ENCODE measurements at places on chromosomes 7 and 10.

GRCh38 chr7:47428768-47429472 is 153.0 kb downstream of the TNS3 start:
- DNase-seq: no peak

DNA sequence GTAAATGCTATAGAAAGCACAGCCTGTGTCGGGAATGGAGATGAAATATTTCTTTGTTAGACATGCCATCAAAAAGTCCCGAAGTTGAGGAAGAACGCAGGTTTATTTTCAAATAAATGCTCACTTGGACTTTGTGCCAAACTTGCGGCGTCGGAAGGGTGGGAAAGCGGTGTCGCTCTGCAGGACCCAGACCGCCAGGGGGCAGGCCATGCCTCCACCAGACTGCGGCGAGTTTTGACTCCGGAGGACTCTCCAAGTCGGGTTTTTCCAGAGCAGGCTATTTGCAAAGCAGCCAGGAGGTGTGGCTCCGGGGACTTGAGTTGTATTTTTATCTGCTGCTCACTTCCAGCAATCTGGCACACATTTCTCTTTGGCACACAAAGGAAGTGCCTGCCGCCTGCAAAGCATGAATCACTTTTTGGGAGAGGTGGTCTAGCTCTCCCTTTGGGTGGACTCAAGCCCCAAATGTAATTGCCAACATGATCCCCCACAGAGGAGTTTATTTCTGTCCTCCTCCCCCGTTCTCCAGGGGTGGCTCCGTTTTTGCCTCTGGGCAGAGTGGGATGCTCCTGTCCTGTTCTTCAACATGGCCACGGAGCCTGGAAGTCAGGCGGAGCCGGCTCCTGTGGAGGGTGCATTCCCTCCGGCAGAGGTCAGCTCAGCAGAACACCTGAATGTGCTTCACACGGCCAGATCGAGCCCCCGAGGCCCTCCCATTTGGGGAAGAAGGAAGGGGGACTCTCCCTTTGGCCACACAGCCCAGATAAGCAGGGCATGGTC is 82.3 kb upstream of the GPR26 start:
- peak; percentile 86 for DNase-seq

DNA sequence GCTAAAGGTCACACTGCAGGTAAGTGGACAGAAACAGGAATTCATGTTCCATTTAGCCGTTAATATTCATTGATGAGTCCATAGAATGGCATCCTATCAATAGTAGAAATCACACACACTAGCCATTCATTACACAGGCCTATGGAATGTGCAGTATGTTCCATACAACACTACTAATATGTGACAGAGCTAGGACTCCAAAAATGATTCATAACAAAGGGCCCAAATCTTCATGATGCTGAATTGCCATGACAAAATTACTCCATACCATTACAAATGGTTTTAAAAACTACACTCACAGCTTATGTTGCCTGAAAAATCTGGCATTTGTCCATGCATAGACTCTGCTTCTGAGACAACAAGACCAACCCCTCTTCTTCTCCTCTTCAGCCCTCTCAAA is 549.1 kb downstream of the XPNPEP1 start:
- DNase-seq: no peak

DNA sequence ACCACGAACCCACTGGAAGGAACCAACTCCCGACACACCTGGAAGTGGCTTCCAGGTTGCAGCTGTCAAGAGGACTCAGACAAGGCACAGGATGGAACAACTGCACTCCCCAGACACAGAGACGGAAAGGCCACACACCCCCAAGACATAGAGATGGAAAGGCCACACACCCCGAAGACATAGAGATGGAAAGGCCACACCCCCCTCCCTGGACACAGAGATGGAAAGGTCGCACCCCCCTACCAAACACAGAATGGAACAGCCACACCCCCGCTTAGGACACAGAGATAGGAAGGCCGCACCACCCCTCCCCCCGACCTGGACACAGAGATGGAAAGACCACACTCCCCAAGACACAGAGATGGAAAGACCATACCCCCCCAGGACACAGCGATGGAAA is 7.6 kb downstream of the ZNF511 start:
- DNase-seq: no peak

DNA sequence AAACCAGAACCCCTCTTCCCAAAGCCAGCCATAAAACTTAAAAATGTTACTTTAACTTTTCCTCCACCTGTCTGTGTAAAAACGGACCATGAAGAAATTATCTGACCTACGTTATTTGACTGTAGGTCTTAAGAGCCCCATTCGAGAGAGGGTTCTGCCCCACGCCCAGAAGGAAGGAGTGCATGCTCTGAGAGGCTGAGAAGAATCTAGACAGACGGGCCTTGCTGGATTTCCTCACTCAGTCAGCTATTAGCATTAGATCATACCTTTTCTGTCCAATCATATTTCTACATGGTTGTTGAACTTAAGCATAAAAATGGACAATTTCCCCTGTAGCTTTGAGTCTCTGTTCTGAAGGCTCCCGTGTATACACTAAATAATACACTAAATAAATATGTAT is 38.1 kb upstream of the WDR11 start:
- no peak for DNase-seq

DNA sequence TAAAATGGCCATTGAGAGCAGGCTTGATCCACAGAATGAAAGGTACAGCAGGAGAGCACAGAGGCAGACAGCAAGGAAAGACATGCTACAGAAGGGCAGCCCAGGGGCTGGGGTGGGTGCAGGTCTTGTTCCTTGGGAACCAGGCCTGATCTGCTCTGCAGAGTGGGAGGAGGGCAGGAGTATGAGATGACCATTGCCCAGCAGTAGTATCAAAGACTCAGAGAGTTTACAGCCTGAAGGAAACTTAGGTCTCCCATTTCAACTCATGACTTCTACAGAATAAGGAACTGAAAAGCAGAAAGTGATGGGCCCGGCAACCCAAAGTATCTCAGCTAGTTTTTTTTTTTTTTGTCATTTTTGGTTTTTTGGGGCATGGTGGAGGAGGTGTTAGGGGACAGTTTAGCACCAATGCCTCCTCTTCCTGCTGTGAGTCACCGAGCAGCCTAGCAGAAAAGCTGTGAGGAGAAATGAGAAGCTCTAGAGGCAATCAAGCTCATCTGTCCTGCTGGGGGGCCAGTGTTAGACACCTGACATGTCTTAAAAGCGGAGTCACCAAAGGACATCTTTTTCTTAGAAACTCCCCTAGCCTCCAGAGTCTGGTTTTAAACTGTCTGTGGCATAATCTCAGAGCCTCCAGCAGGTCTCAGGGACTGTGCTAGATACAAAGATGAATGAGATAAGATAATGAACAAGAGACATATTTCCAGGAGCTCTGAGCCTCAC is 34.3 kb upstream of the HERPUD2 start:
- DNase-seq: no peak

DNA sequence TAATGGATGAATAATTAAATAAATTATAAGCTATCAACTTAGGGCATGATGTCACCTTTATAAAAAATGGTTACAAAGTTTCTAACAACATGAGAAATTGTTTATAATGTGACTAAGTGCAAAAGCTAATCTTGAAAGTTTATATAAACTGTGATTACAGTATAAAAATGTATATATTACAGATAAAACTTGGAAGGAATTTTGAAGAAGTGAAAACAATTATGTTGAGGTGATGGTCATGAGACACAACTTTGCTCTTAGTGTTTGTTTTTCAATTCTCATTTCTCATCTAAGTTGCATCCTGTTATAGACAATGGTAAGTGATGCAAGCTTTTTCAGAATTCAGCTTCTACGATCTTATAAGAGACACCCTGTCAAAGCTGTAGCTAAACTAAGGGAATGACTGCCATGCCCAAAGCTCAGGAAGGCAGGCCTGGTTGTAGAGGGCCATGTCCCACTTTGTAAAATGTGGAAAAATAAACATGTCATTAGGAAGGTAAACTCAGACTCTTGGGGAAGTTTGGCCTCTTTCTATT is 23.9 kb downstream of the MACC1 start:
- DNase-seq: no peak

GRCh38 chr7:47988496-47989386 is 9.3 kb upstream of the HUS1 start:
- DNase-seq: peak; percentile 29

Measured in HEK293T (cell line).